ENCODE measurements at places on chromosomes 3 and 15.
A peak's percentile ranks its signal among the peaks of the same experiment; 100 is the strongest.

DNA sequence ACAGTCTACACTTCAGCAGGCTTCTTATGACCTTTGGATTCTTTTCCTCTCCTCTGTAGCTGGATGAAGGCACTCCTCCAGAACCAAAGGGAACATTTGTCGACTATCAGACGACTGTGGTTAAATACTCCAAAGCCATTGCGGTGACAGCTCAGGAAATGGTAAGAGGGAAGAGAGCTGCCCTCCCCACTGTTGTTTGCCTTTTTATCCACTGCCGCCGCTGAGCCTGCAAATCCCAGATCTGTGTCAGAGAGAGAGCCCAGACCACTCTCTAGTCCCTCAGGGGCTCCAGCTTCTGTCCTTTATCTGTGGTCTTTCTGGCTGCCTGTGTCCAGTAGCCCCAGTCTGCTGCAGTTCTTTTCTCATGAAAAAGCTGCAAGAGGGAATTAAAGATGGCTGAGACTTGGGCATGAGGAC lies 261.5 kb upstream of the TPM1 start:
- DNase-seq, result no peak

DNA sequence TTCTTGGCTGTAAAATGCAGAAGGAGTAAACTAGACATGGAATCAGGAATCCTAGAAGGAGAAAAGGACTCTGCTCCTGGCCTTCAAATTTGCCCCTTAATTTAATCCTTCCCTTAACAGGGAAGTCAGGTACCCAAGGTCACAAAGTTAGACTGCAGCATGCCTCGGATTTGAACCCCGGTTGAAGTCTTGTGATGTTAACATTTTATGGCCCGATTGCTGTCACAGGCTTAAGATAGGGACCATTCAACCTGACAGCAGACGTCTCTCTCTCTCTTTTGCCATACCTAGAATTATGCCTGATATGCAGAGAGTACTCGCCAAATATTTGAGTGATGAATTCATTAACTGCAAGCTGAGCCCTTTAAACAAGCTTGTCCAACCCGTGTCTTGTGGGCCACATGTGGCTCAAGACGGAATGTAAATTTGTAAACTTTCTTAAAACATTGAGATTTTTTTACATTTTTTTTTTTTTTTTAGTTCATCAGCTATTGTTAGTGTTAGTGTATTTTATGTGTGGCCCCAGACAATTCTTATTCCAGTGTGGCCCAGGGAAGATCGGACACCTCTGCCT lies 217.2 kb downstream of the THSD4 start:
- DNase-seq, result no peak

- no peak for DNase-seq
Observed at GRCh38 chr3:123750209-123750608, 133.9 kb downstream of the MYLK start.

DNA sequence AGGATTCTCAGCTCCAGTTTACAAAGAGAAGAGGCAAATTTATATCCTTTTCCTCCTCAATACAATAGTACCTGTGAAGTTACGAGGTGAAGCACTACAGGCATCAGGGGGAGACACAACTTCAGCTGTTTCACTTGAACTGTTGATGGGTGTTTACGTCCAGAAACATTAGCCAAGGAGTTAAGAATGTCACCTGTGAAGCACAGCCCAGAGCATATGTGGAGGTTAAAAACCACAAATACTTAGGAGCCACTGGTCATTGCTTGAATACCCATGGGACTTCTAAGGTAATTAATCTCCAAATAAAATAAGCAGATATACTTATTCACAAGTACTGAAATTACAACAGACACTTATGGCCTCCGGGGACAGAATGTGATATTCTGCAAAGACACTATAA lies 246.5 kb downstream of the ULK4 start:
- DNase-seq, result peak; percentile 11

DNA sequence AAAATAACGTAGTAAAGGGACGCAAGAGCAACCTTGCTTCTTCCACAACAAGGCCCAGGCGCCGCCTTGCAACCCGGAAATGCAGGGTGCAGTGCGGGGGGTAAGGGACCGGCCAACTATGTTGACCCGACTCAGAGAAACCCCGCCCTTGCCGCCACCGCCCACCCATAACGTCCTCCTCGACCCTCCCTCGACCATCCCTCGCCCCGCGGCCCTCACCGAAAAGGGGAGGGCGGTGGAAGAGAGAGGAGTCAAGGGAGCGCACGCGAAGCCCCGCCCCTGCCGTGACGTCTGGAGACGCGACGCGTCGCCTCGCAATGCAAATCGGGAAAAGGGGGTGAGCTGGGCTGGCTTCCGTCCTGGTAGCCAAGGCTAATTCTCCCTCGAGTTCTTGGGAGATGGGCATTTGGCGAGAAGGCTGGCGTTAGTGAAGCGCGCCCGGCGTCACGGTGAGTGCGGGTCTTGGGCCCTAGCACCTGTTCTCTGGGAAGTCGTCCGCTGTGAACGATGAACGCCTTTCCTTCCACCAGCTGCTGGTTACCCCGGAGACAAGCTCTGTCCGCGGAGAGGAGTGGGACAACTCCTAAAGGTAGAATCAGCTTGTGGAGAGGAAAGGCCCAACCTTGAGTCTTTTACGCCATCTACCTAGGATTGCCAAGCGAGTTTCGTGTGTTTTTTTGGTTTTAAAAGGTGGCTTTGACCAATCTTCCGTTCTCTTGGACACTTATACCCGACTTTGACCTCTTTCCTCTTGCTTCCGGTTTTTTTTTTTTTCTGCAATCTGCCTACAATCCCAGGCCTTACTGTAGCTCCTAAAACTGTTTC lies at the start of gene USP8:
Gene USP8, plus strand, starts transcription at position 340 of the 825 bp plus-strand sequence. CDS start 14,669 bp downstream, outside the sequence.
- DNase-seq, result peak; percentile 91

GRCh38 chr3:38119248-38119544 lies 17.7 kb downstream of the ACAA1 start:
- DNase-seq, result no peak

GRCh38 chr3:46124216-46125177 lies 83.6 kb downstream of the CCR1 start:
- DNase-seq, result no peak

DNA sequence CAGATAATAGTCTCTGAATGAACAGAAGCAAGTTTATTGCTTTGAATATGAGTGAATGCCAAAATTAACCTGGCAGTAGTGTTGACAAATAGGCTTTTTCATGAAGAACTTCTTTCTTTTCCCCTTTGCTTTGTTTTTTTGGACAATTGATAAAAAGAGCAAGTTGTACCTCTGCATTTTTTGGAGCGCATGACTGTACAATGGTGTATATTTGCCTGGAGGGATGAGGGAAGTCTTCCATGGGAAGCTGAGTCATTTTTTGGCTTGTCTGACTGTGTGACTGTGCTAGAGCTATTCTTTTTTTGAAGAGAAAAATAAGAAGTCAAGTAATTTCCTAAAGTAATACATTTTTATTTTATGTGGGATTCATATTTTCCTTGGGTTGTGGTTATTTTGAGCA lies 186.9 kb downstream of the KLHL25 start:
- DNase-seq, result no peak

DNA sequence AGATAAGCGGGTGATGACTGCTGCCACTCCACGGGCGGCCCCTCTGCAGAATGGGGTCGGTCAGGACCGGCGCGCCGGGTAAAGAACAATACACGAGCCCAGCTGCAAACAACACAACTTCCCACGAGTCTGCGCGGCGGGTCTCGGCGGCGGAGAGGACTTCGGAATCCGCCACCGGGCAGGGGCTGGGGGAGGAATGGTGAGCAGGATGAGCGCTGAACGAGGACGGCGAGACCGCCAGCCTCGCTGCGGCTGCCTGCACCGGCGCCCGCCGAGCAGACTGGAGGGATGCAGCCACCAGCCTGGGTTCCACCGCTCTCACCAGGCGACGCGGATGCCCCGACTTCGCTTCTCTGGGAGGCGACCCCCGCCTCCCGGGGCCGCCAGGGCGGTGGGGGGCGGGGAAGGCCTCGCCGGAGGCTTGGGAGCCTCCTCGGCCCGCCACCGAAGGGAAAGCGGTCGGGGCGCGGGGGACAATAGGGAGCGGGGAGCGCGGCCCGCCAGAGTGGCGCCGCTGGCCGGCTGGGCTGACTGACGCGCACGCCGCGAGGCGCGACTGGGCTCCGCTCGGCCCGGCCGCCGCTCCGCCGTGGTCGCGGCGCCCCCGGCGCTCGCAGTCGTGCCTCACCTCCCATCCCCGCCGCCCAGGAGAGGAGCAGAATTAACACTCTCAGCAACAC lies 515 bp downstream of the ADAM10 start:
- no peak for DNase-seq

GRCh38 chr3:149534671-149535332 lies 60.3 kb downstream of the TM4SF4 start:
- DNase-seq, result peak; percentile 25

DNA sequence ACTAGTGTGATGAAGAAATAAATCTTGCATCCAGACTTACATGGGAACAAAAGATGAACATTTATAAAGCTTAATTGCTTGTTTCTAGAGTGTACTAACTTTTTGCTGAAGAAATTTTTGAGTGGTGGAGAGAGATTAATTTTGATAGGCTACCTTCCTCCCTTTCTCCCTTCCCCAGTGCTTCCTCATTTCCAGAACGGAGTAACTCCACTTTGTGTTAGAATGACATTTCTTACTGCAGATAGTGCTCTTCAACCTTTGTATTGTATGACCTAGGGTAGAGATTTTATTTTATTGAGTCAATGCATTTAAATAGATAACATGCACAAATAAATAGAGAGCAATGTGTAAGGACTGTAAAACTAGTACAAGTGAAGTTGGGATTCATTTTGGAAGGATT lies 1.9 kb downstream of the ATP1B3 start:
- no peak for DNase-seq

GRCh38 chr15:58213587-58214338 lies 75.6 kb downstream of the AQP9 start:
- no peak for DNase-seq

- no peak for DNase-seq
Observed at GRCh38 chr3:45480218-45480617, 91.8 kb downstream of the LARS2 start.

DNA sequence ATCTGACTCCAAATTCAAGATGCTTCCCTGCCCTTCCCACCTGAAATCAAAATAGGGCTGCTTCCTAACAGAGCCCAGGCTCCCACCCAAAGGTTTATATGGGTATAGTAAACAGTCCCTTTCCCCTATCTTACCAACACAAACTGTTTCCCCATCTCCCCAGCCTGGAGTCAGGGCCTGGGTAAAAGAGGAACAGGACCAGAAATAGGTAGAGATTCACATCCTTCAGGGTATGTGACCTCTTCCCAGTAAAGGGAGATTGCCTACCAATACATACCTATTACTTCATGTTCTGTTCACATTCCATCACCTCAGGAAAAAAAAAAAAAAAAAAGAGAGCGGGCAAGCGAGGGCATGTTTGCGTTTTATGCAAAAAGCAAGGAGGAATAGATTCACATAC lies 9.7 kb upstream of the SHF start:
- DNase-seq, result no peak

DNA sequence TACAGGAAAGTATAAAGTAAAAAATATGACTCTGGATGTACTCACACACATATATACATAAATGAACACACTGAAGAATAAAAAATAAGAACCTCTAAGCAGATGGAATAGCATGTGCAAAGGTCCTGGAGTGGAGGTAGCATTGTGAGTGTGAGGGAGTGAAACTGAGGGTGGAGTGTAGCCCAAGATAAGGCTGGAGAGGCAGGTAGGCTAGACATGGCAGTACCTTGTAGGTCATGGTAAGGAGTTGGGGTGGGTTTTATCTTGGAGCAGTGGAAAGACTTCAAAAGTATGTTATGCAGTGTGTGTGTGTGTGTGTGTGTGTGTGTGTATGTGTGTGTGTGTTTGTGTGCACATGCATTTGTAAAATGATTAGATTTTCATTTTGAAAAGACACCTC lies 49.5 kb downstream of the TLNRD1 start:
- DNase-seq, result no peak

DNA sequence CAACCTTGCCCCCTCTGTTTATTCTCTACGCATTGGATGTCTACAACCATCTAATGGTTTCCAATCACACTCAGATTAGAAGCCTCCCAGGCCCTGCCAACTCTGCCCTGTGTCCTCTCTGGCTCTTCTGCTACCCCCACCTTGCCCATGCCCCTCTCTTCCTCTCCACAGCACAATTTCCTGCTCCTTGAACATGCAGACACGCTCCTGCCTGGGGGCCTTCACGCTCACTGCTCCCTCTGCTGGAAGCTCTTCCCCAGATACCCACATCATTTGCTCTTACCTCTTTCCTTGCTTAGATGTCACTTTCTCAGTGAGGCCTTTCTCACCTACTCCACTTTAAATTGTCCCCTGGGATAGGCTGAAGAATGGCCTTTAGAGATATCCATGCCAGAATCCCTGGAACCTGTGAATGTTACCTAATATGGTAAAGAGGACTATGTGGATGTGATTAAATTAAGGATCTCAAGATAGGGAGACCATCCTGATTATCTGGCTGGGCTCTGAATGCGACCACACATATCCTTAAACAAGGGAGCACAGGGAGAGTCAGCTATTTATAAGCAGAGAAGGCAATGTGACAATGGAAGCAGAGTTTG lies 9.9 kb downstream of the KY start:
- no peak for DNase-seq

DNA sequence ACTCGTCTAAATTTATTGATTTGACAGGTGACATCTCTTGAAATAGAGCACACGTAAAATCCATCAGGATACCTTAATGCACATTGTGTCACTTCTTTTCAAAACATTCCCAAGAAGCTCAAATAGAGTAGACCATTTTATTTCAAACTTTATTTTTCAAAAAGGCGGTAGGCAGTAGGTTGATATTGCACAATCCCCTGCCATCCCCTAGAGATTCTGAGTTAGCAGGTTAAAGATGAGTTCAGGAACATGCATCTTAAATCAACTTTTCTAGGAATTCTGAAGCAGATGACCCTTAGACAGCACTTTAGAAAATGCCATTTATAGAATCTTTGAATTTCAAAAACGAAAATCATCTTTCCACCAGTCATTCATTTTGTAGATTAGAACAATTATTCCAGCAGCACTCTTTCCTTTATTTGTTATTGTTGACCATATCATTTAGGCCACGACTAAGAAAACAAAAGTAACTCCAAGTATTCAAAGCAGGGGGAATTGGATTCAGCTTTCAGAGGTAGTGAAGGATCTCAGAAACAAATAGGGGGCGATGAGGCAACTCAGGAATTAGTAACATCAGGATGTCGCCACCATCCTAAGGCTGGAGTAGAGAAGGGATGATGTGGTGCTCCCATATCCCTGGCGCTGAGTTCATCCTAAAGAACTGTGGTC lies 198.2 kb upstream of the MCTP2 start:
- DNase-seq, result no peak

GRCh38 chr3:46094506-46094905 lies 67.2 kb upstream of the XCR1 start:
- no peak for DNase-seq

- no peak for DNase-seq
Observed at GRCh38 chr3:13235897-13236296, 162.7 kb upstream of the IQSEC1 start.

- DNase-seq, result no peak
Observed at GRCh38 chr15:88433046-88433685, 34.0 kb downstream of the MRPL46 start.

DNA sequence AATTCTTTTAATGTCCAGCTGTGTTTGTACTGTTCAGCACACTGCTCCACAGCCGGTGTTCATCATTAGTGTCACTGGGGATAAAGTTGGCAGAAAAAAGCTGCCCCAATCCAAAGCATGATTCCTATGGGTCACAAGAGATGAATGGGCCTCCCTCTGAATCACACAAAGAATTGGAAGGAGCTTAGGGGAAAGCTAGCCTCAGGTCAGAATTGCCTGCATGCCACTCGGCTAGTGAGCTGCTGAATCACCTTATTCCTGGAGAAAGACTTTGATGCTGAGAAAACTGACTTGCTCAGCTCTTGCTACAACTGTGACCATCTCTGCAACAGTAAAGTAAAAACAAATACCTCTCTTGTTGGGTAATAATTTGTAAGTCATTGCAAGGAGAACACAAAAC lies 3.5 kb downstream of the CCK start:
- DNase-seq, result no peak

Data from DMS79 (cell line).